ENCODE measurements at places on chromosomes 1 and 21.

- peak; percentile 66 for DNase-seq
These were observed 2.4 kb downstream of the SSBP3 start for GRCh38 chr1:54403808-54404261.

DNA sequence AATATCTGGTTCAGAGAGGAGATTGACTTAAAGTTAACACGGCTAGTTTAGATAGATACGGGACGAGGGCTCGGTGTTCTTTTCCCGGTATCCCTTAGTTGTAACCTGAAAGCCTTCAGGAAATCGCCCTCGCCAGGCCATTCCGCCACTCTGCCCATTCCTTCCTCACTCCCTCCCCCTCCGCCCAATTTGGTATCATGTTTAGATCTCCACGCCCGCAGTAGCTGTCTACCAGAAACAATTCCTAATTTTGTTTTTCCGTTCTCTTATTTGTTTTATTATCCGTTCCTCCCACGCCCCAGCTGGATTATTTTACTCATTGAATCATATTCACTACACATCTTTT lies 685 bp upstream of the VAMP4 start:
- DNase-seq: peak; percentile 44

GRCh38 chr1:79726321-79726720 lies 719.8 kb upstream of the ADGRL4 start:
- no peak for DNase-seq

DNA sequence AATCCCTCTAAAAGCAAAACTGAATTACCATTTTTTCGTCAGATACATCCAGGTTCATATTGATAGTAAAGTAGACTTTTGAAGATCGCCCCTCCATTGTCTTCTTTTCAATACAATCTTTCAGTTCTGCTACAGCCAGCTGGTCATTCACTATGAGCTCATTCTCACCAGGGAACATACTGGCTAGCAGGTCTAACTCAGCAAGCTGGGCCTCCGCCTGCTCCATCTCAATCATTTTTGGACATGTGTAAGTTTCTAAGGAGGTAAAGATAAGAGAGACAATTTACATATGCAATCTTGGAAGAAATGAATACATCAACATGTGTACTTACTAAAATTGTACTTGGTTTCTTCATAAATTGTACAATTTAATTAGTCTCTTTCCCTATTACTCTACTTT lies 10.8 kb downstream of the RWDD2B start:
- no peak for DNase-seq

- no peak for DNase-seq
These were observed 1.3 kb upstream of the PATJ start for GRCh38 chr1:61740751-61741700.

GRCh38 chr1:44810101-44810761 lies 1.9 kb downstream of the BTBD19 start:
- DNase-seq: no peak
